ENCODE measurements at places on chromosomes 5 and 9.

DNA sequence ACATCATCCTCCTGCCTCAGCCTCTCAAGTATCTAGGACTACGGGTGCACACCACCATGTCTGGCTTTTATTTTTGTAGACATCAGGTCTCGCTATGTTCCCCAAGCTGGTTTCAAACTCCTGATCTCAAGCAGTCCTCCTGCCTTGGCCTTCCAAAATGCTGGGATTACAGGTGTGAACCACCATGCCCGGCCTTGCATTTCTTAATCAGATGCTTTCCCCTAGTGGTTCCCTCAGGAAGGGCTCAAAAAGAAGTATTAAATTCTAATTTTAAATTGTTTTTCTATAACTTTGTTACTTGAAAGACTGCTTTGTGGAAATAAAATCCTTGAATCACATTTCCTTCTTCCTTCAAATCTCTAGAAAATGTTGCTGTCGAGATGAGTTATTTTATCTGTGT lies 79.5 kb upstream of the ROR2 start:
- DNase-seq, result no peak

DNA sequence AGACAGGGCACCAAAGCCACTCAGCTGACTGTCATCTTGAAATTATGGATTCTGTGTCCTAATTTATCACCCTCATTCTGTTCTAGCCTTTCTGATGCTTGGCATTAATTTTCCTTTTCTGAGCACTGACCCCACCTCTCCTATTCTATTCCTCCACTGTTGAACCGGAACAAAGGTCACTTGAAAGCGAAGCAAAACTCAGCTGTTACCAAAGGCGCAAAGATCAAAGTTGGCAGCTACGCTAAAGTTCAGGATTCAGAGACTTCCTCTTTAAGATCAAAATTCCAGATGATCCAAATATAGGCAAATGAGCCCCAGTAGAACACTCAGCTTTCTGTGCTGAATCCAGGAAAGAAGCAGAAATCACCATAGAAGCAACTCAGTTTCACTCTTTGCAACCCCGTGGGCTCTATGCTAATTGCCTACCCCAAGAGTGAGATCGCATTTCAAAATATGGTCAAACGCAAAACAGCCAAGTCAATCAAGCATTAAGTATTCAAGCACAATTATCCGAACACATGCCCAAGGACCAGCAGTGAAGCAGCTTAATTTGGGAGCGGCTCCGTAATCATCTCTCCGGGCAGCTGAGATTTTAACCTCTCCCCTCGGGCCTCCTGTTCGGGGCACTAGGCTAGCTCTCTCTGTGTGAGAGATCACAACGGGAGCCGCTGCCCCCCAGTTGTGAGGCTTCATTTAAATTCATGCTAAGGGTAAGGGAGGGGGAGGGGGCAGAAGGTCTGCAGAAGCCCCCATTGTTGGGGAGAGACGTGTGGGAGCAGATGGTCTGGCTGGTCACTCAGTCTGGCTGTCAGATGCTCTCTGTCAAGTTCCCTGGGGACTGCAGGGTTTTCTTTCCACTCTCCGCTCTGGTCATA lies 288.6 kb downstream of the ELAVL2 start:
- no peak for DNase-seq

- no peak for DNase-seq
Observed at GRCh38 chr5:54867310-54867944, 118.0 kb downstream of the ESM1 start.

DNA sequence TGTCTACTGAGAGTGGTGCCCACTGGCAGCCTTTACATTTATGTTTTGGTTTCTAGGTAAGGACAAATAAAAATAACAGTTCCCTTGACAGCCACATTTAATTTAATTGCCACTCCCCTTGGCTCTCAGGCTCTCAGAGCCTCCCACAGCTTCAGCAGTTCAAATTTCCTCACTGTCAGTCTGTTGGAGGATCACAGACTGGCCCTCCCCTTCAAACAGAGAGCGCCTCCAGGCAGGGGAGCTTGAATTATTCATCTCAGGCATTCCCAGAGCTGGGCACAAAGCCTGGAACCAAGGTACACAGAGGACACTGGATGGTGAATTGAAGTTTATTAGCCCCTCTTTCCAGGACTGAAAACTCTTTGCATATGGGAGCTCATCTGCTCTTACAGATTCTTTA lies 407.7 kb downstream of the SPOCK1 start:
- DNase-seq, result no peak

GRCh38 chr9:134391319-134392231 lies 65.3 kb downstream of the RXRA start:
- DNase-seq, result no peak

DNA sequence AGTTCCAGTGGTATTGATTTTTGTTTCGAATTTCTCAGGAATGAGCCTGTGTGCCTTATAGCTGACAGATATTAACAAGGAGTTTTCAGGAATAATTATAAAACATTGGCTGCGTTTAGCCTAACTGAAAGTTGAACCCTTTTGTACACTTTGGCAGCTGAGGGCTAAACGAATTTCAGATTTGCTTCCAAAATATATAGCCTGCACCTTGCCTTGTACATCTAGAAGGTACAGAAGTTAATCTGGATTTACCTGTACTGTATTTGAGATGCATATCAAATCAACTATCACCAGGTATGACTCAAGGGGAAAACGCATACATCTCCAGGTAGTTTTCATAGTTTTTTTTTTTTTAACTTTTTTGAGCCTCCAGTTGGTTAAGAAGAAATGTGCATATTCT lies 1.9 kb upstream of the MSX2 start:
- no peak for DNase-seq

GRCh38 chr5:91030521-91031401 lies 352.4 kb downstream of the ARRDC3 start:
- DNase-seq, result no peak

- no peak for DNase-seq
Observed at GRCh38 chr9:86545090-86545489, 190.9 kb upstream of the TUT7 start.

GRCh38 chr5:11946317-11946716 lies 42.1 kb upstream of the CTNND2 start:
- no peak for DNase-seq

DNA sequence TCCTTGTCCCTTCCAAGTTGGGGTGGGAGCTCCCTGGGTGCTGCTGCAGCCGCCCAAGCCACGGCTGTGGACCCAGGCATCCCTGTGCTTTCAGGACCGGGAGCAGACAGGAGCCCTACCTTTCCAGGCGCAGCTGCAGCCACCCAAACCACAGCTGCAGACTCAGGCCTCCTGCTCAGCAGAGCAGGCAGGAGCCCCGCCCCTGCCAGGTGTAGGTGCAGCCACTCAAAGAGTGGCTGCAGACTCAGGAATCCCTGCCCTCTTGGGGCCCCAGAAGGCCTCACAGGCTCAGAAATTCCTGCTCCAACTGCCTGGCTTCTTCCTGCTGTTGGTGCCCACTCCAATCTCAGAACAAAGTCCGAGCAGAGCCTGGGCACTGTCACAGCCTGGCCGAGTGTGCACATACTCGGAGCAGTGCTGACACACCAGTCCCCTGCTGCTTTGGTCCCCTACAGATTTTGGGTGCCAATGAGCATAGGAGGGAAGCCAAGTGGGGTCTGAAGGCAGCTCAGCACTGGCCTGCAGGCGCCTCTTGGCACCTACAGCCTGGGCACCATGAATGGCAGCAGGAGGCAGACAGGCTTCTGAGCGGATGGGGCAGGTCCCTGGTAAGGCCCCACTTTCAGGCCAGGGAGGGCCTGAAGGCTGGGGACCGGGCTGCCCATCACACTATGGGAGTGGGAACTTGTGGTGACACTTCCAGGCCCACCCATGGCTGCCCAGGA lies 6.0 kb upstream of the TESK1 start:
- DNase-seq, result no peak

GRCh38 chr5:134086943-134087305 lies 27.6 kb upstream of the TCF7 start:
- peak; percentile 91 for DNase-seq

DNA sequence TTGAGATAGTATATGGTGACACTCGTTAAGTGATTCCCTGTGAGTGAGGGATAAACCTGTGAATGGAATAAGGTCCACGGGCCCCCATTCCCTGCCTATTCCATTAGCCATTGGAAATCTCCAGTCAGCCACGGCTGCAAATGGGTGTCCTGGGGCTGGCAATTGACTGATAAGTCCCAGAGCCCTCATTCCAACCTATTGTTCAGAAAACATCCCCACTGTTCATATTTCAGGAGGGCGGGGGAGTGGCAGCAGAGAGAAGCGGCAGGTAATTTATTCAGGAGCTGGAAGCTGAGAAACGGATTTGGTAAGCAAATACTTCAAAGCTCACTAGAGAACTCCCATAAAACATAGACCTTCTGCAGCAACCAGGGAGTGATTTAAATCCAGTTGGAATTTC lies 42.0 kb downstream of the TMEM174 start:
- DNase-seq, result no peak

GRCh38 chr5:123813264-123813663 lies 301.3 kb downstream of the CSNK1G3 start:
- DNase-seq, result no peak

GRCh38 chr5:179269781-179270543 lies 75.3 kb downstream of the ADAMTS2 start:
- no peak for DNase-seq

- no peak for DNase-seq
Observed at GRCh38 chr9:117875886-117876285, 171.7 kb downstream of the TLR4 start.

- no peak for DNase-seq
Observed at GRCh38 chr5:151925340-151925739, 689 bp upstream of the GLRA1 start.

GRCh38 chr5:9421884-9422283 lies 124.0 kb downstream of the SEMA5A start:
- DNase-seq, result no peak

DNA sequence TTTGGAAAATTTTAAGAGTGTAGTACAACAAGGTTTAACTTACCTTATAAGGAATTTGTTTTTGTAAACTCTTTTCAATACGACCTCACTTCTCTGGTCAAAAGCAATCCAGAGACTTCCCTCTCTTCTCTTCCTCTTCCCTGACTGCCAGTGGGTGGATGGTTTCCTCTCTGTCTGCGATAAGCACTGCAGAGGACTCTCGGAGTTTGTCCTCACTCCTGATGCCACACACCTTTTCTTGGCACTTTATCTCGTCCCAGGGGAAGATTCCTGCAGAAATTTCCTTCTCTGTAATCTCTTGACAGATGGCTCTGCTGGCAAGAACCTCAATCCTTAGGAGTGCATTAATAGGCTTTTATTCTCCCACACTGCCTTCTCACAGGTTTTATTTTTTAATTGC lies 641.6 kb downstream of the NR2F1-AS1 start:
- no peak for DNase-seq

DNA sequence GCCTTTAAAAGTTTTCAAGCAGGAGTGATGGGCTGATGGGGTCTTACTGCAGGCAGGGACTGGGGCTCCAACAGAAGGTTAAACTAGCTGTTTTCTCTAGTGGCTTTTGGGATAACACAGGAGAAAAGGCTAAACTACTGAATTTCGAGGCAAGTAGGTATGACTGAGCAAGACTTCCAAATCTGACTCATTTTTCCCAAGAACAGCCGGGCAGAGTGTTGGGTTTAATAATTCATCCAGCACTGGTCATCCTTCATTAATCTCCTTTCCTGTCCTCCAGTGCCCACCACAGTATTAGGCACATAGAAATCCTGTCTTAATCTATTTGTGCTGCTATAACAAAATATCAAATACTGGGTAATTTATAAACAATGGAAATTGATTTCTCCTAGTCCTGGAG lies 20.5 kb downstream of the MSX2 start:
- no peak for DNase-seq

DNA sequence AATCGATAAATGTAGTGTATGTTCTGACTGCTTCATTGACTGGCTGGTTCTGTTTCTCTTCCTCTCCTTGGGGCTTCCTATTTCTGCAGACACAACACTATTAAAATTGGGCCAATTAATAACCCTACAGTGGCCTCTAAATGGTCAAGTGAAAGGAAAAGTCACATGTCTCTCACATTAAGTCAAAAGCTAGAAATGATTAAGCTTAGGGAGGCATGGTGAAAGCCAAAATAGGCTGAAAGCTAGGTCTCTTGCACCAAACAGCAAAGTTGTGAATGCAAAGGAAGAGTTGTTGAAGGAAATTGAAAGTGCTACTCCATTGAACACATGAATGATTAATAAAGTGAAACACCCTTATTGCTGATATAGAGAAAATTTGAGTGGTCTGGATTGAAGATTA lies 58.2 kb downstream of the CCNH start:
- DNase-seq, result no peak

DNA sequence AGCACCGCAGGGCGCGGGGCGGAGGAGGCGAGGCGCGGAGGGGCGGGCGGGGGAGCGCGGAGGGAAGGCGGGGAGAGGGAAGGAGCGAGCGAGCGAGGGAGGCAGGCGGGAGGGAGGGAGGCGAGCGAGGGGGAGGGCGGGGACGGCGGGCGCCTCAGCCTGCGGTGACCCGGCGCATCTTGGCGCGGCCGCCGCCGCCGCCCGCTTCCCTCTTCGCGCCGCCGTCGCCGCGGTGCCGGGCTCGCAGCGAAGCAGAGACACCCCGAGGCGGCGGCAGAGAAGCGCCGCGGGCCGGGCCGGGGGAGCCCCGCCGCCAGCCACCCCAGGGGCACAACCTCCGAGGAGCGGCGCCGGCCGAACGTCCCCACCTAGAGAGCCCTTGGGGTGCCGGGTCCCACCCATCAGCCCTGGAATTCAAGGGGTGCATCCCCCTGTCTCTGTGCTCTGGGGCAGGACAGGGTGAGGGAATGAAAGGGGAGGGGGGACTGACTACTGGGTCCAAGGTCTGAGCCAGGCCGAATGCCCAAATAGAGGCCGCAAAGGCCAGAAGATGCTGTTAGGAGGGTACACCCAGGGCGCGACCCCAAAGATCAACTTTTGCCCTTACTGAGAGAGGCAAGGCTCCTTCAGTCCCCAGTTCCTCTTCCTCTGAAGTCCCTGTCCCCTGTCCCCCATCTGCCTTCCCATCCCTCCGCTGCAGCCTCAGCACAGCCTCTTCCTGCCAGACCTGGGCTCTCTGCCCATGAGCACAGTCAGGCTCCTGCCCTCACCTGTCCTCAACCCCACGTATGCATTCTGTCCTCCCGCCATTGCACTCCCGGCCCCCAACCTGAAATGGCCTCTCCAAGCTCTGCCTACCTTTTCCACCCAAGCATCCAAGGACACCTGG lies at the start of gene ADAMTS2:
TSS of gene ADAMTS2 (minus strand) at position 29 of the 889 bp plus-strand sequence. CDS start 133 bp downstream, outside the sequence.
- peak; percentile 68 for DNase-seq

GRCh38 chr9:110364451-110364850 lies 26.8 kb upstream of the TXNDC8 start:
- DNase-seq, result no peak

GRCh38 chr5:57033103-57033502 lies 81.2 kb upstream of the MIER3 start:
- DNase-seq, result no peak

GRCh38 chr5:67341478-67341877 lies 144.9 kb upstream of the CD180 start:
- no peak for DNase-seq
